ENCODE measurements at places on chromosomes 1 and 21.

GRCh38 chr1:222843469-222844410, 28.9 kb downstream of the DISP1 start:
- no peak for DNase-seq

- no peak for DNase-seq
Measured at GRCh38 chr1:27037518-27037917, 24.9 kb upstream of the TENT5B start.

- no peak for DNase-seq
Measured at GRCh38 chr1:79617777-79618176, 611.2 kb upstream of the ADGRL4 start.

DNA sequence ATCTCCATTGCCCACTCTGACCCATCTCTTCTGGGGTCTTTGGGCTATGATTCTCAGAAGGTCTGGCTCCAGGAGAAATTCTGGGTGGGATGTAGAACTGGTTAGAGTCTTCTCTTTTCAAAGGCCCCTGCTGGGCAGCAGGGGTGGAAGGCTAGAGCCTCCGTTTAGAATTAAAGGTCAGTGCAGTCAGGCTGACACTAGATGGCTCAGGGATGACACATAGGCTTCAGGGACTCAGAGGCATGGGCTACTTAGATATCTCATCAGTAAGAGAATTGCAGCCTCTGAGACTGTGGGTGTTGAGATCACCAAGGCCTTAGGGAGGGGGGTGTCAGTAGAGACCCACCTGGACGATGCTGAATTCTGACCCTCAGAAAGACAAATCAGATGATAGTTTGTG, 12.6 kb upstream of the PPM1J start:
- no peak for DNase-seq

DNA sequence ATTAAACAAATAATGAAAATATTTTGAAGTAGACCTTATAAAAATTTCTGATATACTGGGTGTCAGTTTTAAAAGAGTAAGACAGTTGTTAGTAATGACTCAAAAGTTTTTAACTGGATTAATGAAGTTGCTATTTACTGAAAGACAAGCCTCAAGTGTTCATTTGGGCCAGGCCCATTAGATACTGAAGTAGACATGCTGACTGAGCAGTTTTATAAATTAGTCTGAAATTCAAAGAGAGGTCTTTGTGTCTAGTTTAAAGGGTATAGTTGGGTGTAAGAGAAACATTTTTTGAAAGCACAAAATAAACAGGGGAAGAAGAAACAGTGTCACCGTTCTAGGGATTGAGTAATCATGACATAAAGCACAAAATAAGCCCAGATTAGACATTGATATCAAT, 1577.2 kb downstream of the AMY1C start:
- DNase-seq, result no peak

GRCh38 chr1:239682960-239683359, 296.6 kb downstream of the CHRM3 start:
- no peak for DNase-seq

GRCh38 chr1:177800400-177801088, 169.3 kb downstream of the SEC16B start:
- no peak for DNase-seq

GRCh38 chr21:39161064-39161463, 22.2 kb downstream of the PSMG1 start:
- DNase-seq, result no peak

DNA sequence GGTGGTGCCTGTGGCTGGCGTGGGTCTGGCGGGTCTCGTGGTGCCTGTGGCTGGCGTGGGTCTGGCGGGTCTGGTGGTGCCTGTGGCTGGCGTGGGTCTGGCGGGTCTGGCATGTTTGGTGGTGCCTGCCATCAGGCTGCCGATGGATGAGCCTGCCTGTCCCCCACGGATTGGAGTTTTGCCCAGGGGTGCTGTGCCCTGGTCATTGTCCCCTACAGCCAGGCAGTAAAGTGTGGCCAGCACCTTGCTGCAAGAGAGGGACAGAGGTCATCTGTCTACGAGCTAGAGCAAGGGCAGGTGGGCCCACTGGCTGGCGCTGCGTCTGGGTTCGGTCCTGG, 41.8 kb downstream of the SKI start:
- no peak for DNase-seq

- no peak for DNase-seq
Measured at GRCh38 chr1:40133839-40134238, 27.3 kb upstream of the RLF start.

DNA sequence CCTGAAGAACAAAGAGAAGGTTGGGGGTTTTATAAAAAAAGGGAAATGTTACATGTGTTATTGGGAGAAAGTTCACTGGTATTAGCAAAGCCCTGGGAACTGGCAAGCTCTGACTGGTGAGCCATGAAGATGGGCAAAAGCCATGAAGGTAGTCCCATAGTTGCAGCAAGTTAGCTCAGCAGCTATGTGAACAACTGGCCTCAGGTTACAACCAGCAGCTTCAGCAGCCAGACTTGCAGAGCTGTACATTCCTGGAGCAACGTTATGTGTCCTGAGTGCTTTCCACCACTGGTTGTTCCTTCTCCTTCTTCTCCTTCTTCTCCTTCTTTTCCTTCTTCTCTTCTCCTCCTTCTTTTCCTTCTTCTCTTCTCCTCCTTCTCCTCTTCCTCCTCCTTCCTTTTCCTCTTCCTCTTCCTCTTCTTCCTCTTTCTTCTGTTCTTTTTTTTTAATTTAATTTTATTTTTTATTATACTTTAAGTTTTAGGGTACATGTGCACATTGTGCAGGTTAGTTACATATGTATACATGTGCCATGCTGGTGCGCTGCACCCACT, 56.1 kb upstream of the TLR5 start:
- no peak for DNase-seq

All from GF-D8 (cell line).